Stimulated activated naive CD4-positive, alpha-beta T cell (primary cell): ENCODE measurements at places on chromosomes 1 and 21.

GRCh38 chr1:199512037-199512710 lies 515.3 kb upstream of the NR5A2 start:
- no peak for DNase-seq

DNA sequence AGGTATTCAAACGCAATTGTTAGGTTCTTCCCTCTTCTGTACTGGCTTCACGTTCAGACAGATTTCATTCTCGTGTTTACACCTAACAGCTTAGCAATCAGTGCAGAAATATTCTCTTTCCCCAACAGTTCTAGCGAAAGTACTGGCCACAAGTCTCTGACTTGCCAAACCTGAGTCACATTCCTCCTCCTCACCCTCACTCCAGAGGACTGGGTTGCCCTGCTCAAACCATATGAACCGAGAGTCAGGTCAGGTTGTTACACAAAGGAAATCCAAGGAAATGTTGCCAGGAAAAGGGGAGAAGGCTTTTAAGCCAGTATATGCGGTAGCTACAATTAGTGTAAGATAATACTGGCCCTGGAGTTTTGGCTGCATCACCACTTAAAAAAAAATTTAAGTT lies 282.5 kb downstream of the RGS7 start:
- no peak for DNase-seq

- DNase-seq: no peak
Measured at GRCh38 chr1:11045428-11046269, 1.4 kb downstream of the MASP2 start.

- DNase-seq: no peak
Measured at GRCh38 chr1:244730934-244731434, 78.1 kb downstream of the DESI2 start.

GRCh38 chr1:6953907-6954364 lies 168.7 kb downstream of the CAMTA1 start:
- no peak for DNase-seq

GRCh38 chr1:221768444-221769066 lies 26.7 kb upstream of the DUSP10 start:
- DNase-seq: no peak

DNA sequence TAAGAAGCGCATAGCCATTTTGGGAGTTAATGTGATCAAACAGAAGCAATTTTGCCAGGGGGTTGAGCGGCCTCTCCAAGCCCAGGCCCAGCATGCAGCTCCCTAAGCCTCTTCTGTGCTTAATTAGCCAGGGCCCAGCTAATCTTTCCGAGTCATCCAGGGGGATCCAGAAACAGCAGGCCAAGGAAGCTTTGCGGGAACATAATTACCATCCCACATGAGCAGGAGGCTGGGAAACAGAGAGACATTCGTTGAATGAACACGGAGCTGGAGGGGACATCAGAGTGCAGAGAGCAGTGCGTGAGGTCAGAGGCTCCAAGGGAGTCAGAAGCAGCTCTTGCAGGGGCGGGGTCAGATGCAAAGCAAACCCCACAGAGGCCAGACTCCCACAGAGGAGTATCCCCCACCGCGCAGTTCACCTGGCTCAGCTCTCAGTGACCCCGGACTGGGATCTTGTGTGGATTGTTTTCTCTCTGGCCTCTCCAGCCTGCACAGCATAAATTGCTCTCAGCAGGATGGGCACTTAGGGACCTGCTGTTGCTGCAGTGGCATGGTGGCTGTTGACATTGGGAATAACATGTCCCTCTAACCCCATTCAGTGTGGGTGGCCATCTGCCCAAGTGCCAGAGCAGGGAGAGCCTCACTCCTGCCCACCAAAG lies 657.4 kb downstream of the AJAP1 start:
- no peak for DNase-seq

DNA sequence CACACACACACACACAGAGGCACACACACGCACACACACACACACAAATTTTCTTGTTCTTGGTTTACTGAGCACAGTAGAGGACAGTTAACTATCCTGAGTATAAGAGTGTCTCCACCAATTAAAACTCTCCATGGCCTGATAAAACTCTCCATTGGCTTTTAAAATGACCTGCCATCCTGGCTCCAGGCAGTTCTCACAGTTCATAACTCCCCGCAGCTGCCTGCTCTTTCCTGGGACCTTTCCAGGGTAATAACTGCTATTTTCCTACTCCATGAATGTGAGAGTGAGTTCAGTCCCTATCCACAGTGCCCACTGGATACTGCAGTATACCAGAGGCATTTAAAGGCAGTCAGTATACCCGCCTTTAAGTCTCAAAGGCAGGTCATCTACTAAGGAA lies 351.5 kb downstream of the PLPP3 start:
- DNase-seq: no peak

- DNase-seq: no peak
Measured at GRCh38 chr21:25179116-25179515, 428.2 kb downstream of the MRPL39 start.

- no peak for DNase-seq
Measured at GRCh38 chr1:167819849-167820683, 93.9 kb downstream of the ADCY10 start.

DNA sequence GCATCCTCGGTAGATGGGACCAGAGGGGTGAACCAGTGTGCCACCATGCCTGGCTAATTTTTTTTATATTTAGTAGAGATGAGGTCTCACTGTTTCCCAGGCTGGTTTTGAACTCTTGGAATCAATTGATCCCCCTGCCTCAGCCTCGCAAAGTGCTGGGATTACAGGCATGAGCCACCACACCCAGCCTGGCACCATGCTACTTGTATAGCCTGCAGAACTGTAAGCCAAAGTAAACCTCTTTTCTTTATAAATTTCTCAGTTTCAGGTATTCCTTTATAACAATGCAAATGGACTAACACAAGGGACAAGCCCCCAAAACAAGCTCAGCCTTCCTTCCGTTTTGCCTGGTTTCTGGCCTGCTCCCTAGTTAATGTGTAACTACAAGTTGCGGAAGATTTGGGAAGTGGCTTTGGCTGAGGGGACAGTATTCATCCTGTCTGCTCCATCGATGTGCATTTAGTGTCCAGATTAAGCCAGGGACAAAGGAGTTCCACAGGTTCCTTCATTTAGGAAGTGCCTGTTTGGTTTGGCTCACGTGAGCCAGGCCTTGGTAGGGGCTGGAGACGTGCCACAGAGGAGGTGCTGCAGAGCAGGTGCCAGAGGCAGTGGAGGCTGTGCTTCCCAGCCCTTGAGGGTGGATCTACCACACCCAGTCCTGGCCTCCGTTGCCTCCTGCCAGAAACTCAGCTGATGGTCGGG lies 4.4 kb downstream of the AVPR1B start:
- DNase-seq: no peak

GRCh38 chr1:230982696-230983095 lies 3.8 kb downstream of the ARV1 start:
- DNase-seq: no peak

DNA sequence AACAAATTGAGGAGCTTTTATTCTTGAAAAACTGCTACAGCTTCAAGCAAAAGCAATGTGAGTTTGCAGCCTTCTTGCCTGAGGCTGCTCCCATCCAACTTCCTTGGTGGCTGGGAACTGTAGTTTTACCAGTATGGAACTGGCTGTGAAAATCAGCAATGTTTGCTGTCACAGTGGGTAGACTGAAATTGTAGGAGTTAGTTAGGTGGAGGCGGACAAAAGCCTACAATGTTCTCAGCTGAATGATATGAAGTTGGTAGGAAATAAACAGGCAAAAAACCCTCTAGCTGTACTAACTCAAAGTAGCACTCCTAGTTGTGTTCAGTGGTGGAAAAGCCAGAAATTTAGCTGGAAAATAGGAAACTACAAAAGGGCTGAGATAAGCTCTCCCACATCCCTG lies 18.5 kb downstream of the HAX1 start:
- DNase-seq: no peak

DNA sequence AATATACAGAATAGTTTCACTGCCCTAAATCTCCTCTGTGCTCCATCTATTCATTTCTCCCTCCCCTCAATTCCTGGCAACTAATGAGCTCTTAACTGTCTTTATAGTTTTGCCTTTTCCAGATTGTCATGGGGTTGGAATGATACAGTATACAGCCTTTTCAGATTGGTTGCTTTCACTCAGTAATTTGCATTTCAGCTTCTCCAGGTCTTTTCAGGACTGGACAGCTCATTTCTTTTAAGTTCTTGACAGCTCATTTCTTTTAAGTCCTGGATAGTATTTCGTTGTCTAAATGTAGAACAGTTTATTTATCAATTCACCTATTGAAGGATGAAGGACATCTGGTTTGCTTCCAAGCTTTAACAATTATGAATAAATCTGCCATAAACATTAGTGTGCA lies 22.6 kb downstream of the KRTAP21-3 start:
- DNase-seq: no peak

DNA sequence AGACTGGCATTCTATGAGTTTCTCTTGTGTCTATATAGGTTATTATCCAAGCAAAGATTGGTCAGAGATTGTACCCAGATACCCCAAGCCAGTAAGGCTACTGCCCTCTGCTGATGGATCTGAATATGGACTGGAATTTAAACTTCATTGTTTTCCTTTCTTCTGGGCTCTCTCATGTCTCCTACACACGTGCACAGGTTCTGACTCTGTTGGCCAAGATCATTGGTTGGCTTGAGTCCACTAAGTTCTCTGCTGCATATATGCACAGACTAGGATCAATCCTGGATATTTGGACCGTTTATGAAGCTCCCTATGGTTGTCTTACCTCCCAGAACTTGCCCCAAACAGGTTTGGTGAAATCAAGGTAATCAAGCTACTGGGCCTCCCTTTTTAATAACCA lies 69.7 kb downstream of the CC2D1B start:
- DNase-seq: no peak

DNA sequence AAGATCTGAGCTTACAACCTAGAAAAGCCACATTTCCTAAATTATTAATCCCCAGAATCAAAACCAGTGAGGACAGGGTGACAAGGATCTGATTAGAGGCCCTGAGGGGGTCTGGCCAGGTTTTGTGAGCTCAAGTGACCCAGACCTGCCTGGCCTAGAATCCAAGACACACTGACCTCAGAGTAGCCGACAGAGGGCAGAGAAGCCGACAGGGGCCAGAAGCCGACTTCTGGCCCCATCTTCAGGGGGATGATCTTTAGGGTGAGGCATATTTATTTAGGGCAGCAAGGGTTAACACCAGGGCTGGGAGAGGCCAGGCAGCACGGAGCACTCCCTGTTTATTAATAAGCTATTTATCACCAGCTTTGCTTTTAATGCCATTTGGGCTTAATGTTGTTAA lies 45.3 kb downstream of the CASZ1 start:
- no peak for DNase-seq

DNA sequence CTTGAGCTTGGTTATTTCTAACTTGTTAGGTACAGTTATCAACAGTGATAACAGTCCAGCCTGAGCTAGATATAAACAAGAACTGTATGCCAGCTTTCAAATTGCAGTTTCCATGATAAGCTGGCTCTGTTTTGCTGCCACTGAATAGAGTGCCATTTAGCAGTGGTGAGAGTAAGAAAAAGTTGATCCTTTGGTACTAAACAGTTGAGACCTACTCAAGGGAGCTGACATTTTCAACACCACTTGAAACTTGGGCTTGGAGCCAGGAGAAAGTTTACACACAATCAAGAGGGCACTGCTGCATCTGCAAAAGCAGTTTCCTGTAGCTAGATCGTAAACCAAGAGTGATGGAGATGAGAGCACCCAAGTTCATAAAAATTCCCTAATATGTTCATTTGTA lies 131.3 kb downstream of the RGS7 start:
- no peak for DNase-seq

GRCh38 chr21:42590431-42591131 lies 62.8 kb upstream of the PDE9A start:
- DNase-seq: no peak

GRCh38 chr21:41568606-41569385 lies 60.8 kb upstream of the TMPRSS2 start:
- DNase-seq: no peak

- no peak for DNase-seq
Measured at GRCh38 chr1:14648896-14649855, 50.7 kb downstream of the KAZN start.

GRCh38 chr1:248702714-248703113 lies at the start of gene OR14I1:
OR14I1 (minus strand) TSS chr1:248702766.
- DNase-seq: no peak
